ENCODE measurements at places on chromosomes 3 and 15.

DNA sequence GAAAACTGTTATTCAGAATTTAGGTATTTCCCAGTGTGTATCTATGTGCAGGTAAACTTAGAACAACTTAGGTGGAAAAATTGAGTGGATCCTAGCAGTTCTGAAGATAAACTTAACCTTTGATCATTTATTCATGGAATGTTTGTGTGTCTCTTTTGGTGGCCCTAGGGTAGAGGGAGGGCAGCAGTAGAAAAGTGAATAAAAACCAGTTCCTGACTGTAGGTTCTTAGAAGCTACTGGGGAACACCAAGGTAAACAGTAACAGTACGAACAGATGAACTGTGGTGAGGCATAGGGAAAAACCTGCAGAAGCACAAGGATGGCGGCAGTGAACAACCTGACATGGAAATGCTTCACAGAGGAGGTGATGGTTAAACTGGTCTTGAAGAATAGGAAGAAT lies 2.5 kb downstream of the SNRK start:
- no peak for DNase-seq

DNA sequence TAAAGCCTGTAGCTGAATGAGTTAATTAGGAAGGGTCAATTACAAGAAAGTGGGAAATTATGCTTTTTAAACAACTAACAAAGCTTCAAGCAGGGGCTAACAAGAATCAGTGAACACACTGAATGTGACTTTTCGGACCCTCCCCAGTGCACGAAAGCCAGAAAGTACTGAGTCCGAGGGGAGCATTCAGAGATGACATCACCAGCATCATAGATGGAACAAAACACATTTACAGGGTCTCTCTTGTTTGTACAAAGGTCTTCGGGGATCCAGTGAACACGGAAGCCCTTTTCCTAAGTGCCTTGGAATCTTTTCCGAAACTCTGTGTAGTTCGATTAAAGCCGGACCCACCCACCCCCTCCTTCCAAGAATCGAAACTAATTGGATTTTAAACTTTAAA lies 829 bp downstream of the DCP1A start:
- DNase-seq = no peak

GRCh38 chr3:49397470-49397869 lies 14.3 kb downstream of the RHOA start:
- no peak for DNase-seq

DNA sequence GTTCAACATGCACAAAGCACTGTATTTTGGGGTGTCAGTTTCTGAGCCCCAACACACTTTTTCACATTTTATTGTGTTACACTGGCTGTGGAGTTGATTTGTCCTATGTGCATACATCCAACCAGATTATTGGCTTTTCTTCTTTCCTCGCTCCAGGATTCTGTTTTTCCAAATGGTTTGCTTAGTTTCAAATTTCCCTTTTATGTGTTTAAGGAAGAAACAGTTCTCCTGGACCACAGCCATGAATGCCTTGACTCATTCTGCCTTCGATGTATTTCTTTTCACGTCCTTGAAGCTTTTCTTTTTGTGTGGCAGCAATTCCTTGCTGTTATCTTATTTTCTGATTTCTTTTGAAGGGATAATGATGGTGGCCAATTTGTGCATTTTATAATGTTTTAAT lies 53.8 kb downstream of the CACNA2D3 start:
- DNase-seq = peak; percentile 22

DNA sequence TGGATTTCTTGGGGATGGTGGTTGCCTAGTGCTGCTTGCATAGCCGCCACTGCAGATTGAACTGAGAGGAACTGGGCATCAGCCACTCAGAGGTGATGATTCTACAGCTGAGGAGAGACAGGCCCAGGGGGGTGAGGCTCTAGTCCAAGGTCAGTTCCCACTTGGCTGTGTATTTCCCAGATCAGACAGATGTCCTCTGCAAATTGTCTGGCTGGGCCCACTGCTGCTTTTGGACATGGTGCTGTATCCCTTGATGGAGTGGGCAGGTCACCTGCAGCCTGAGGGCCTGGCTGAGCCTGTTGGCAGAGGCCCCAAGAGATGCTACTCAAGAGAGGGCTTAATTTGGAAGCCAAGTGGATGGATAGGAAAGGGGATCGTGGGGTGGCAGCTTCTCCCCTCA lies 124.5 kb upstream of the CTDSPL start:
- DNase-seq = no peak

- no peak for DNase-seq
Observed at GRCh38 chr15:78914027-78914764, 30.6 kb downstream of the CTSH start.

GRCh38 chr3:17605032-17605431 lies 137.4 kb downstream of the TBC1D5 start:
- no peak for DNase-seq

DNA sequence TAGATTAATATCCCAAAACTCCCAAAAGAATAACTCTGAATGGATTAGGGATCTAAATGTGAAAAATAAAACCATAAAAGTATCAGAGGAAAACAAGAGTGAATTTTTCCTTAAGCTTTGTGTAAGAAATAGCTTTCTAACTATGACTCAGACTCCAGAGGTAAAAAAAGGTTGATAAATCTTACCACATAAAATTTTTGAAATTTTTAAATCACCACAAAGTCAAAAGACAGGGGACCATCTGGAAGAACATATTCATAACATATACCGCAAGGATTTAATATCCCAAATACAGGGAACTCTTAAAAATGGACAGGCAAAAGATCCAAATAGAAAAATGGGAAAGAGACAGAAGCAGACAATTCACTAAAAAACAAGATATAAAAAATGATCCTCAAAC lies 145.0 kb downstream of the ARNT2 start:
- no peak for DNase-seq

GRCh38 chr15:82921242-82921641 lies 31.3 kb downstream of the HOMER2 start:
- DNase-seq = no peak

- peak; percentile 89 for DNase-seq
Observed at GRCh38 chr15:85168642-85169173, 187.1 kb downstream of the PDE8A start.

GRCh38 chr3:107251819-107252218 lies 125.4 kb upstream of the CCDC54 start:
- no peak for DNase-seq

GRCh38 chr15:38698254-38698653 lies 133.6 kb upstream of the RASGRP1 start:
- DNase-seq = no peak

- DNase-seq = peak; percentile 9
Observed at GRCh38 chr3:4774531-4774930, 204.7 kb upstream of the BHLHE40 start.

GRCh38 chr15:92930776-92931175 lies 30.7 kb downstream of the CHD2 start:
- peak; percentile 33 for DNase-seq

DNA sequence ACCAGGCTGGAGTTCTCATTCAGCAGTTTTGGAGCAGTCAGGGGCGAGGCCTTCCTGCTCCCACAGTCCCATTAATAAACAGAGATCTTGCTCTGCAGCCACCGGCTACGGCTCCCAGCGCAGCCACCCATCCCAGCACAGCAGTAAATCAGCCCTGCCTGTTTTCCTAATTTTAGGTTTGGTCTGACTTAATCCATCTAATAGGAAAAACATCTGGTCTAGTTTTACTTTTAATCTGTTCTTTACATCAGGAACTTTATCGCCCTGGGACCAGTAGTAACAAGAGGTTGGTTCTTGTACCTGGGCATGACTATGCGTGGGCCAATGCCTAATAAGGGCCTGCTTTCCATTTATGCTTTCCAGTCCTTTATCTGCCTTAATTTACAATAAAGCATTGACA lies 264.0 kb upstream of the DPH6 start:
- DNase-seq = no peak

GRCh38 chr15:76575679-76576078 lies 239.1 kb downstream of the ISL2 start:
- no peak for DNase-seq

GRCh38 chr3:26535151-26535550 lies 87.4 kb upstream of the LRRC3B start:
- DNase-seq = no peak

- no peak for DNase-seq
Observed at GRCh38 chr3:46935168-46935858, 41.2 kb downstream of the CCDC12 start.

GRCh38 chr3:36652104-36652503 lies 112.2 kb downstream of the DCLK3 start:
- no peak for DNase-seq

GRCh38 chr3:10245081-10245712 lies 3.1 kb upstream of the TATDN2 start:
- DNase-seq = no peak

DNA sequence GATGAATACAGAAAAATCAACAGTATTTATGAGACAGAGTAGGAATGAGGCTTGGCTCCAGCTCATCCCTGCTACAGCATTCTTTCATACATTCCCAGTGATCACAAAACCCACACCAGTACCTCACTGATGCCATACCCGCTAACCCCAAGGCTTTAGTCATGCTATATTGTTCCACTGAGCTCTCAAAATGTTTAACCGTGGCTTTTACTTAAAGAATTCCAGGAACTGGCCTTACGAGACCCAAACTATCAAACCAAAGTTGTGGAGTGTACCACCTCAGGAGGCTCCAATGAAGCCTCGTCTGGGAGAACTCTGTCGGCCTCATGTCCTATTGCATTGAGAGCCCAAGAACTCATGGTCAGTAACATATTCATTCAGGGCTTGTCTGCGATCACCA lies 278.9 kb downstream of the ULK4 start:
- no peak for DNase-seq

GRCh38 chr15:72998226-72998625 lies 54.0 kb upstream of the NEO1 start:
- no peak for DNase-seq

DNA sequence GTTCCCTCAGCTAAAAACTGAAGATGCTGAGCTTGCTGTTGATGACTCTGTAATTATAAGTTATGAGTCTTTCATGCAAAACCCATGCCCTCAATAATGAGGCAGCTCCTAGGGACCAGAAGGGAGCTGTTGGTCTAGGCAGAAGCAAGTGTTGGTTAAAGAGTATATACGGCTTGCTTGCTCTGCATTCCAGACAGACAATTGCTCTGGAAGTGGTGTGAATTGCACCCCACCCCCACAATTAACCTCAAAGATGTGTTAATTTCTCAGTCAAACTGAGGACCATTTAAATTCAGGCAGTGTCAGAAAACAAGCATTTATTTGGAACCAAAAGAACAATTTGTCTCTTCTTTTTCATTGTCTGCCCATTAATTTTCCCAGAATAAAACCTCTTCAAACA lies 163.5 kb upstream of the EOMES start:
- DNase-seq = peak; percentile 1

DNA sequence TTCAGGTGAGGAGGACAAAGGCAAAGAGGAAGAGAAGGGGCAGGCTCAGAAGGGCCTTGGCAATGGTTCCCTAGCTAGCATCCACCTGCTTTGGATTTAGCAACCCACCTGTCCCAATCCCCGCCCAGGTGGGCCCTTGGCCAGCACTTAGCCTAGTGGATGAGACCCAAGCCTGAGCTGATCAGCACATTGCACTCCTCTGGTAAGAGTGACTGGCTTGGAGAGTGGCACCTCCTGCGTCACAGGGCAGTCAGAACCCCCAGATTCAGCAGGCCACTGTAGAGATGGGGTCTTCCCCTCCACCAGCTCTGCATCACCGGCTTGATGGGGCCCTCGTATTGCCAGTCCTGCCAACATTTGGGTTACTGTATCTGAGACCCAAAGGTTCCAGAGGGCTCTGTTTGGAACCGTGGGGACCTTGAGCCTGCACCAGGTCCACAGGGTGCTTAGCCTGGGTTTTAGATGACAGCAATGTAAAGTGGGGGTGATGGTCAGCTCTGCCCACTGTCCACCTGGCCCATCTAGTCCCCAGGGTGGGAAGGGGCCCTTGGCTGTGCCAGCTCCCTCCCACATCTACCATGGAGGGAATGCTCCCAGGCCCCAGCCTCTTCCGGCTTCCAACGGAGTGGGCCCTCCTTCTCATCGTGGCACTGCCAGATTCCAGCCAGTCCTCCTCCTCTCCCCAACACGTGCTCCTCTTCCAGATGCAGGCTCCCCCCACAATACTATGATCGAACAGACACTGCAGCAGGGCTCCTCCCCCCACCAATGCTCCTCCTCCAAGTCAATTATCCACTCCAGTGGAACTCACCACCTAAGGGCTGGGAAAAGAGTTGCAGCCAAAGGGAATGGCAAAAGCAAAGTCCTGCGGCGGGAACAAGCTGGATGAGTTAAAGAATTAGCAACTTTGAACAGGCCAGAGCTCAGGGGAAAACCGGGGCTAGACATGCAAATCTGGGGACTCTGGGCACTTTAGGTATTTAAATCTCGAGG lies 45.7 kb downstream of the LHFPL4 start:
- no peak for DNase-seq

- no peak for DNase-seq
Observed at GRCh38 chr3:105729667-105730066, 139.1 kb downstream of the CBLB start.

DNA sequence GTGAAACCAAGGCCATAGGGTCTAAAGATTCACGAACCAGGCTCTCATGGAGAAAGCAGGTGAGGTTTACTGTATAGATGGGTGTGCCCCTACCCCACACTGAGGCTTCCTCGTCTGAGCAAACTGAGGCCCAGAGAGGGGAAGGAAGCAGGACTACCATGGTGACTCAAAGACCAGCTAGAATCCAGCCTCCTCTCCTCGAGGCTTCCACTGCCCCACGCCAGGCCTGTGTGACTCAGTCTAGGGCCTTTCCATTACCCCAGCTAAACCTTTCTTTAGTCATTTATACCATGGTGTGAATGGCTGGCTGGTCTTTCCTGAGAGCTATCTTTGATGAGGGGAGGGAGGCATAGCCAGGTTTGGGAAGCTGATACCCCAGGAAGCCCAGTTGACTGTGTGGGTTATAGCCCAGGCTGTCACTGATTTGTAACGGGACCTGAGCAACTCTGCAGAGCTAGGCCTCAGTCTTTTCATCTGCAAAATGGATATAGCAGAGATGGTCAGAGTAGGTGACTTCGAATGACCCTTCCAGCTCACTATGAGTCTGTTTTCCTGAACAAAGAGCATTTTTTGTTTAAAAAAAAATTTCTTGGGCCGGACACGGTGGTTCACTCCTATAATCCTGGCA lies 3.0 kb upstream of the RHO start:
- DNase-seq = no peak

DNA sequence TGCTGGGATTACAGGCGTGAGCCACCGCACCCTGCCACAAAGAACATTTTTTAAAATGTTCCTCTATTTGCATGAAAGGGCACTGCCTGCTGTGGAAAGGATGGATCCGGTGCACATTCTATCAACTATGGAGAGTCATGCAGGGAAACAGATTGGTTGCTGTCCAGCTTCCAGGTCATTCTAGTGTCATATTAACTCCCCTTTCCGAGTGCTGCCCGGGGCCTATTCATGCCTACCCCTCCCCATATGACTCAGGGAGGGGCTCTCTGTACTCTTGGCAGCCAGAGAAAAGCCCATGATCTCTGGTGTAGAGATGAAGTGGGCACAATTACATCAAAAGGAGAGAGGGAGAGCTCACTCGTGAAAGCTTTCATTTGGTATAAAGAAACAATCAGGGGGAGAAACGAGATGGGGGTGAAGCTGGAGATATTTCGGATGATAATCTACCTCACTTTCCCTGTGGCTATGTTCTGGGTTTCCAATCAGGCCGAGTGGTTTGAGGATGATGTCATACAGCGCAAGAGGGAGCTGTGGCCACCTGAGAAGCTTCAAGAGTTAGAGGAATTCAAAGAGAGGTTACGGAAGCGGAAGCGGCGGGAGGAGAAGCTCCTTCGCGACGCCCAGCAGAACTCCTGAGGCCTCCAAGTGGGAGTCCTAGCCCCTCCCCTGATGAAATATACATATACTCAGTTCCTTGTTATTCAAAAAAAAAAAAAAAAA lies 16.1 kb upstream of the AHSG start:
- no peak for DNase-seq

GRCh38 chr3:108914774-108915641 lies 38.7 kb downstream of the GUCA1C start:
- peak; percentile 84 for DNase-seq
